ENCODE measurements at places on chromosomes 12 and 14.

DNA sequence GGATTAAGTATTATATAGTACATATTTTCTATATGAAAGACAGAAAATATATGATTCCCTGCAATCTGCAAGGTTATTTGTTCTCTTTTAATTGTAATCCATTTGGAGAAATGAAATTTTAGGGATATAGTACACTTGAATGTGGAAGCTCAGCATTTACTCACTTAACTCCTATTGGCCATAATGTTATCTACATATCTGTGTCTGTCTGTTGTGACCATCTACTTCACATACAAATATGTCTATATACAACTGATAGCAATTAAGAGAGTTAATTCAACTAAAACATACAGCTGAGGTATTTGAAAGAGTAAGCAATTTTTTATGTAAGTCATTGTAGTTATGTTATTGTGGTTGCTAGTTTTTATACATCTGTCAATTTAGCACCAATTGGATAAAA is 12.9 kb downstream of the FOXG1 start:
- DNase-seq: no peak

DNA sequence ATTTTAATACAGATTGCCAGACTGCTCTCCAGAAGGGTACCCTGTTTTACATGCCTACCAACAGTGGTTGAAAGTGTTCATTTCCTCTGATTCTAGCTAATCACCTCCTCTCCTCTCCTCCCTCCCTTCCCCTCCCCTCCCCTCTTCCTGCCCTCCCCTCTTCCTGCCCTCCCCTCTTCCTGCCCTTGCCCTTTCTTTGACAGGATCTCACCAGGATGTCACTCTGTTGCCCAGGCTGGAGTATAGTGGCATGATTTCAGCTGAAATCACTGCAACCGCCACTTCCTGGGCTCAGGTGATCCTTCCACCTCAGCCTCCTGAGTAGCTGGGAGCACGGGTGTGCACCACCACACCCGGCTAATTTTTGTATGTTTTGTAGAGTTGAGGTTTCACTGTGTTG is 24.7 kb downstream of the APAF1 start:
- no peak for DNase-seq

DNA sequence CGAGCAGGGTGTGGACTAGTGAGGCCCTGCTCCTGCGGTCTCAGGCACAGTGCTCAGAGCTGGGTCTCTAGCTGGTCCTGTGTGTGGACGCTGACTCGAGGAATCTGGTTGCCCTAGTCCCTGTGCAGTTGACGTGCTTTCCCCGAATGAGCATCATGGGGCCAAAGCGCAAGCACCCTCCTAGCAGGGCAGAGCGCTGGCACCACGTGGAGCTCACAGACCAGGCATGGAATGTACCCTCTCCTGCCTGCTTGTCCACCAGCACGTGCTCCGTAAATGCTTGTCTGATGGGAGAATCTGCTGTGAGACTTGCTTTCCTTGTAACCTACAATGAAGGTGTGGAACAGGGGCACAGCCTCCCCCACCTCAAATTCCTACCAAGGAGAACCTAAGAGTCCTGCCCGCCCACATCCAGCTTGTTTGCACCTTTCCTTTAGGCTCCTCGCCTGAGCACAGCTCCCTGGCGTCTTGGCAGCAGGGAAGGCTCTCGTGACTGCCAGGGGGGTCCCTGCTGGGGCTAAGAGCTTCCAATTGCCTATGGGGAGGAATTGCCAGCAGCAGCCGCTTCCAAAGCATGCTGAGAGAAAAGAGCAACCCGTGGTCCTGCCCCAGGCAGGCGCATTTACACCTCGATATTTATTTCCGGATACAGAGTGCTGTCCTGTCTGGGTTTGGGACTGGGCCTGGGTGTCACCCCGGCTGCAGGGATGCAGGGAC is 125.0 kb downstream of the PIWIL1 start:
- DNase-seq: no peak

DNA sequence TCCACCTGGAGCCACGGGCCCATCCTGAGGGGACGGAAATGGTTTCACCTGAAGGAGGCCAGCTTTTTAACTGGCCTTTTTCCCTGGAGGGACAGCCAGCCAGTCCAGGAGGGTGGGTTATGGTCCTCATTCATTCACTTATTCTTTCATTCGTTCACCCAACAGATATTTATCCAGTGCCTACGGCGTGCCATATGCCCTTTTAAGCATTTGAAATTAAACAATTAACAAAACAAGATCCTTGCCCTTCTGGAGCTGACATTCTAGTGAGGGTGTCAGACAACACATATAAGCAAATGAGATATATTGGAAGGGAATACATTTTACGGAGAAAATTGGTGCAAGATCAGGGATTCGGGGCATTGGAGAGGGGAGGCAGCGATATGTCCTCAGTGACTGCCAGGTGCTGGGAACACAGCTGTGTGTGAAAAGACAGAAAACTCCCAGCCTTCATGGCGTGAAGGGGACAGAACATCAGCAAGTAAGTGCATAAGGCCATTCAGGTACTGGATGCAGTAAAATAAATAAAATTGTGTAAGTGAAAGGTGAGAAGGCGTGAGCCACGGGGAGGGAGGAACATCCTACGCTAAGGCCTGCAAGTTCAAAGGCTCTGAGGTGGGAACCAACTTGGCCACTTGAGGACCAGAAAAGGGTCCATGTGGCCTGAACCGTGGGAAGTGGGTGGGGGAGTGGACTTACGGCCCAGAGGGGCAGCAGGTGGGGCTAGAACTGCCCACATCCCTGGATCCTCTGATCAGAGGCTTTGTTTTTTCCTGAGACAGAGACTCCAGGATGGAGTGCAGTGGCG is 684 bp upstream of the ABCB9 start:
- DNase-seq: no peak

- no peak for DNase-seq
Observed at GRCh38 chr14:61632807-61633206, 62.5 kb upstream of the HIF1A start.

DNA sequence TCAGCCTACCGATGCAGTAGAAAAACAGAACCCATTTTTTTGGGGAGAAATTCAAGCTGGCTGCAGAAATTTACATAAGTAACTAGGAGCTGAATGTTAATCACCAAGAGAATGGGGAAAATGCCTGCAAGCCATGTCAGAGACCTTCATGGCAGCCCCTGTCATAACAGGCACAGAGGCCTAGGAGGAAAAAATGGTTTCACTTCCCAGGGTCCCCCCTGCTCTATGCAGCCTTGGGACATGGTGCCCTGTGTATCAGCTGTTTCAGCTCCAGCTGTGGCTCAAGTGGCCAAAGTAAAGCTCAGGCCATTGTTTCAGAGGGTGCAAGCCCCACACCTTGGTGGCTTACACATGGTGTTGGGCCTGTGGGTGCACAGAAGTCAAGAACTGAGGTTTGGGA is 842.5 kb downstream of the FLRT2 start:
- DNase-seq: no peak

DNA sequence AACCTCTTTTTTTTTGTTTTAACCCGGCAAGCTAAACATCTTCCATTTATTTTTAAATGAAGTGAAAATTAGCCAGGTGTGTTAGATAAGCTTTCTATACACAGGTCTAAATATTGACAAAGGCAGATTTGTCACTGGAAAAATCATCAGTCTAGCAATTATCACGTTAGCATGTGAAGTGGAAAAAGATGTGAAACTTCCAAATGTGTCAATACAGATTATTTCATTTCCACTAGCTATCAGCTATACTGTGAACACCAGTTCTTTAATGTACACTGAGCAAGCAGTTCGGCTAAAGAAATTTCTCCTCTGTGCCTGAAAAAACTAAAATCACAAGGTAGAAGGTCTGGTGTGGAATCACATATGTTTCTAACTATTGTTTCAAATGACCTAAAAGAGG is 96.6 kb upstream of the G2E3 start:
- no peak for DNase-seq

GRCh38 chr14:96126783-96127271 is 77.8 kb upstream of the BDKRB2 start:
- no peak for DNase-seq

GRCh38 chr12:95277139-95277538 is 59.5 kb downstream of the VEZT start:
- no peak for DNase-seq

GRCh38 chr14:69662636-69663299 is 51.4 kb downstream of the SUSD6 start:
- no peak for DNase-seq

GRCh38 chr12:108302016-108302402 is 37.1 kb downstream of the CMKLR1 start:
- DNase-seq: no peak

GRCh38 chr14:85565862-85566296 is 35.9 kb downstream of the FLRT2 start:
- no peak for DNase-seq

DNA sequence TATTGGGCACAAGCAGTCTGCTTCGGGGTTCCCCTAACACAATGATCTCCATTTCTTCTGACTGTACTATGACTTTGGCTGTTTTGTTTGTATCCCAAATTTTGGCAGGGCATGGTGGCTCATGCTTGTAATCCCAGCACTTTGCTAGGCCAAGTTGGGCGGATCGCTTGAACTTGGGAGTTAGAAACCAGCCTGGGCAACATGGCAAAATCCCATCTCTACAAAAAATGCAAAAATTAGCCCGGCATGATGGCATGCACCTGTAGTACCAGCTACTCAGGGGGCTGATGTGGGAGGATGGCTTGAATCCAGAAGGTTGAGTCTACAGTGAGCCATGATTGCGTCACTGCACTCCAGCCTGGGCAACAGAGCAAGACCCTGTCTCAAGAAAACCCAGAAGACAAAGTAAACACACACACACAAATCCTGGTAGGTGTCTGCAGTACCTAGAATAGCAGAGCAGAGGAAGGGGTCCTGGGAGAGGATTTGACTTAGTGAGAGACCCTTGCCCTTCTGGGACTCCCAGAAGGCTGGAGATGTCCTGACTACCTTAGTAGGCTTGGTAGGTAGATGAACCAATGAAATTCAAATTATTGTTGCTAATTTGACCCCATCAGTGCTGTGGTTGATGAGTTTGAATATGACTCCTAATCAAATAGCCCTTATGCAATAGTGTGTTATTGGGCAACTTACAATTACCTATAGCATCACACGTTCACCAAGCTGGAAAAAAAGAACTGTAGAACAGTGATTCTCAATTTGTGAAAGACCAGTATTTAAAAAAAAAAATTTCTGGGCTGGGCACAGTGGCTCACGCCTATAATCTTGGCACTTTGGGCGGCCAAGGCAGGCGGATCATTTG is 6.8 kb upstream of the AEBP2 start:
- no peak for DNase-seq

DNA sequence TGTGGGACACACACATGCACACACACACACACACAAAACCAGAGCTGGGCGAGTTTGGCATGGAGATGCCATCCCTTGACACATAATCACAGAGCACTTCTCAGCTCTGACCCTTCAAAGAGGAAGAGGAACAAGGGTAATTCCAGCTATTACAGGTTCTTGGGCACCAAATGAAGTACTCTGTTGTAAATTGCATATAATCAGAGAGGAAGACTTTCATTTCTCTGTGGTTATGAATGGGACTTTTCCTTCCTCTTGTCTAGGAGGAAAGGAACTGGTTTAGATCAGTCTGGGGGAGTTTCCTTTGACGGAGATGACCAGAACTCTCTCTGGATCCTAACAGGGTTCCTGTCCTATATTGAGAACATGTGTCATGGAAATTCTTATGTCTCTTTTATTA is 26.4 kb upstream of the FGF6 start:
- DNase-seq: no peak

GRCh38 chr14:103288076-103288766 is 45.8 kb upstream of the EIF5 start:
- DNase-seq: no peak

GRCh38 chr14:65492266-65492665 is 79.7 kb downstream of the FUT8 start:
- no peak for DNase-seq

DNA sequence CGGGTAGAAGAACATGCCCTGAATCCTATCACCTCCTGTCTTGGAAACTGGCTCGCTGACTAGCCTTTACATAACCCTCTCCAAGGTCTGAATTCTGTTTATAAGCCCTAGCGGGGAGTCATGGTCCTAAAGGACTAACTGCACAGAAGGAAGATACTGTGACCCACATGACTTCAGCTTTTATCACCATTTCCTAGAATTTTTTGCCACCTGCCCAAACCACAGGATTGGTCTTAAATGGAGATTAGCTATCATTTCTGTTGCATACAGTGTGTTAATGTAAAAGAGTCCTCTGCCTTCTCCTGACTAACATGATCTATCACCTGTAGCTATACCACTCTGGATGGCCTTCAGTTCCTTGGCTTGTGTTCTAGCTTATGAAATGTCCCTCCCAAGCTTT is 319.2 kb downstream of the DUSP6 start:
- no peak for DNase-seq

GRCh38 chr14:49581209-49582112 is 4.7 kb downstream of the RPS29 start:
- DNase-seq: no peak

DNA sequence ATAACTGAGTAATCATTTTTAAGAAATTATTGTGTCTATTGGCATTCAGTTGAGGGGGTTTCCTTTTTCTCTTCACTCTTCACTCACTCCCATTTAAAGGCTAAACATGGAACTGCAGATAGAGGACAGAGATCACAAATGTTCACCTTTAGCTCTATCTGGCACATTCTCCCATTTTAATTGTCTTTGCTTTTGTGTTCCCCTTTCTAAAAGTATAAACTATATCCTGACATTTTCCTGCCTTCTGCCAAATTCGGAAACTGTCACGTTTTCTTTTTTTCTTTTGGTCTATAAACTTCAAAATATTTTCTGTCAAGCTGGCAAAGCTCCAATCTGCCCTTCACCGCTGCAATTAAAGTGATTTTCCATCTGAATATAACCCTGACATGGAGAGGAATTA is 219.8 kb upstream of the CDKN3 start:
- DNase-seq: no peak
